ENCODE measurements at places on chromosomes 1 and 21. TPM values are rescaled to one million over a fixed set of nuclear protein-coding genes. Genes with fewer than 3 reads are reported as not detected.

Gene RAB42
- total RNA-seq: 8.0 TPM

Gene KCNAB2
- total RNA-seq: 1.9 TPM

Gene ST6GALNAC3
- 110 TPM for total RNA-seq

Gene PPIAL4G
- not detected for total RNA-seq

Gene FMO4
- 2.0 TPM for total RNA-seq

Gene C1QB
- total RNA-seq: not detected

Gene TPTE
- not detected for total RNA-seq

Gene CYP4A11
- not detected for total RNA-seq

Gene HHAT
- total RNA-seq: 2.3 TPM

Gene SGIP1
- 25.2 TPM for total RNA-seq

Gene CENPF
- total RNA-seq: 7.2 TPM

Gene GFI1
- total RNA-seq: under 0.01 TPM

Gene AJAP1
- total RNA-seq: not detected

Gene FAM78B
- 0.52 TPM for total RNA-seq

Gene ACTL8
- not detected for total RNA-seq

Gene C4BPA
- total RNA-seq: not detected

Gene HAO2
- not detected for total RNA-seq

Gene C1orf94
- total RNA-seq: not detected

Gene BARHL2
- total RNA-seq: not detected

Gene KHDC4
- total RNA-seq: 21.4 TPM

Gene PCSK9
- total RNA-seq: under 0.01 TPM

Gene TLR5
- total RNA-seq: 0.43 TPM

Gene SDC3
- total RNA-seq: 43.4 TPM

Gene AMPD1
- total RNA-seq: not detected

Gene RNU1-4
- total RNA-seq: under 0.01 TPM
